RPMI7951 (cell line): ENCODE measurements at places on chromosomes 11 and 22.

GRCh38 chr11:16841984-16842383 is 103.5 kb downstream of the C11orf58 start:
- DNase-seq = no peak

DNA sequence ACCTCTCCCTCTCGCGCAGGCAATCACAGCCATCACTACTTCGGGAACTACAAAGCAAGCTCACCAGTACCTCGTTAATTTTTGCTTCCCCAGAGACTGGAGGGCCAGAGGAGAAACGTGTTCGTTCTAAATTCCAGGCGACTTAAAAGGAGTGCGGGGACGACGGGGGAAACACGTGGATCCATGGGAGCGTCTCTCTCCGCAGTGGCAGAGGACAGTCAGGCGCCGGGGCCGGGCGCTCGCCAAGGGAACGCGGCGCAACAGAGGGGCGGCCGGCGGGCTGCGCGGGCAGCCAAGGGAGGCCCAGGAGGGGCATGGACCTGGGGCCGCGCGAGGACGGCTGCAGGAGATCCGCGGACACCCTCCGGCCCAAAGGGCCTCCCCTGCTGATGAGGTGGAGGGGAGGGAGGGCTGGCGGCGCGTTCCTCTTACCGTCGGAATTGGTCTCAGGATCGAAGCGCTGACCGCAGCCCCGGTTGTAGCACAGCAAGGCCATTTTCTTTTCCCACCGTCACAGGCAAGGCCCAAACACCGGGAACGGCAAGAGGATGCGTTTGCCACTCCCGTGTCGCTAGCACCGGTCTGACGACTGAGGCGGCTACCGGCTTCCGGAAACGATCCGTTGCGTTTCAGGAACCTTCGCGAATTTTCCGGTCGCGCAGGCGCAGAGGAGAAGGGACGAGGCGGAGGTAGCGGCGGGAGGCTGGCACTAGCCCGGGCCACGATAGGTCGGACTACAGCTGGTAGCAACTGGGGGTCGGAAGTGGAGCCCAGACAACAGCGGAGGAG is at the start of gene CHORDC1:
TSS of gene CHORDC1 (minus strand) at position 591 of the 789 bp plus-strand sequence. CDS start at position 496, 95 bp downstream.
- peak; percentile 84 for DNase-seq

DNA sequence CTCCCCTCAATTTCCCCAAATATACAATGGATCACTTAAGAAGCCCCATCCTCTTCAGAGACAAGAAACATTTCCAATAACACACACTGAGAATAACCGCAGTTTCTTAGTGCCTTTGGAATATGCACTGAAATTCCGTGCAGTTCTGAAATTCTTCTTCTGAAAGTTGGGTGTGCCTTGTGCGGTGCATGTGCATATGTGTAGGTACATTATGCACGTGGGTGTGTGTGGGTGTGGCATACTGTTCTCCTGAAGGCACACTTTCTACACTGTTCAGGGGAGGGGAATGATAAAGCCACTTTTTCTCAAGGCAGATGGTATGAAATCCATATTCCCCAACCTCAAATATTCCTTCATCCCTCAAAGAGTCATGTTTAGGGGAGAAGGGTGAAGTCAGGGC is 1.7 kb downstream of the EXPH5 start:
- DNase-seq = no peak

- DNase-seq = no peak
These were observed 22.6 kb downstream of the IGLL1 start for GRCh38 chr22:23557467-23557866.

- no peak for DNase-seq
These were observed 135.9 kb upstream of the KIRREL3 start for GRCh38 chr11:127136438-127136837.

GRCh38 chr11:131598305-131598704 is 227.9 kb downstream of the NTM start:
- DNase-seq = no peak

- no peak for DNase-seq
These were observed 97.0 kb downstream of the ST3GAL4 start for GRCh38 chr11:126452241-126453101.

DNA sequence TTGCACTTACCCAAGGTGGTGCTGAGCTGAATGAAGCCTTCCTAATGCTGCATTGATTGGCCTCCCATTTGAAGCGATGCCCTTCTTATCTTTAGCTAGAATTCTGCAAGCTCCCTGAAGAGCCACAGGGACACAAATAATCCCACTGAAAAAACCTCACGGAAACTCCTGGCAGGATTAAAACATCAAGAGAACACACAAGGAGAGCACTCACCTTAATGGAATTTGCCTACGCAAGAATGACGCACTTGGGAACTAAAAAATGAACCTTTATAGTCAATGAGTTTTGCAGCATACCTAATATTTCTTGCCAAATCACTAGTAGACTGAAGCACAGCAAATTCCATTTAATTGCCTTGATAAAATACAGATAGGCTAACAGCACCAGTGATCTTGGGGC is 232.8 kb upstream of the UBASH3B start:
- DNase-seq = peak; percentile 12

- DNase-seq = no peak
These were observed 50.7 kb upstream of the RAPSN start for GRCh38 chr11:47499614-47500013.

- peak; percentile 84 for DNase-seq
These were observed 220.9 kb downstream of the PGR start for GRCh38 chr11:100908746-100909145.

- DNase-seq = no peak
These were observed 7.8 kb downstream of the CTSC start for GRCh38 chr11:88329563-88330250.

DNA sequence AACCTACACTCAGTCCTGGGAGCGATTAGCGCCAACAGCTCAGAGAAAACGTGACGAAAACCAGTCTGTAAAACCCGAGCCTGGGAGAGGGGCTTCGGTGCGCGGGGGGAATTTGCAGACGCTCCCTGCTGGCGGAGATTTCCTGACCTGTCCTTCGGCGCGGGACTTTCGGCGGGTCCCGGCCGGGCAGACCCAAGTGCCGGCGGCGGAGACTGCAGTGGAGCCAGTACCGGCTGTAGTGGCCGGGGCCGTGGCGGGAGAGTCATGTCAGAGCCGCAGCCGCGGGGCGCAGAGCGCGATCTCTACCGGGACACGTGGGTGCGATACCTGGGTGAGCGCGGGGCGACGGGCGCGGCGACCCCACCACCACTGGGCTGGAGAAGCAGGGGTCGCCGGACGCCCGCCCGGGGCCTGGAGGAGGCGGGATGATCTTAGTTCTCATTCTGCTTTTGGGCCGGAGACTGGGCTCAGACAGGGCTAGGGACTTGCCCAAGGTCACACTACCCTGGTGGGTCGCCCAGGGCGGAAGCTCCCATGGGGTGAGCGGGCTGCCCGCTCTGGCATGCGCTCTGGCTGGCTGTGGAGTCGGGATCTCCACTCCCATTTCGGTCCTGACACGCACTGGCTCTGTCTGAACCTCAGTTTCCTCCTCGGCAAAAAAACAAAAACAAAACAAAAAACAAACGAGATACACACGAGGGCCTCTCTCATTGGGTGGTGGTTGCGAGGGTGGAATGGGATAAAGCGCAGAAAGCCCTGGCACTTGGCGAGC is at the start of gene MTFP1:
TSS of gene MTFP1 (plus strand) at position 153 of the 772 bp plus-strand sequence. CDS start at position 265, 112 bp downstream.
- DNase-seq = peak; percentile 75

GRCh38 chr11:35651263-35651662 is 11.3 kb upstream of the TRIM44 start:
- no peak for DNase-seq

GRCh38 chr11:44711787-44712608 is 14.8 kb upstream of the TSPAN18 start:
- no peak for DNase-seq

- peak; percentile 49 for DNase-seq
These were observed 71.8 kb downstream of the UBASH3B start for GRCh38 chr11:122727101-122727929.

DNA sequence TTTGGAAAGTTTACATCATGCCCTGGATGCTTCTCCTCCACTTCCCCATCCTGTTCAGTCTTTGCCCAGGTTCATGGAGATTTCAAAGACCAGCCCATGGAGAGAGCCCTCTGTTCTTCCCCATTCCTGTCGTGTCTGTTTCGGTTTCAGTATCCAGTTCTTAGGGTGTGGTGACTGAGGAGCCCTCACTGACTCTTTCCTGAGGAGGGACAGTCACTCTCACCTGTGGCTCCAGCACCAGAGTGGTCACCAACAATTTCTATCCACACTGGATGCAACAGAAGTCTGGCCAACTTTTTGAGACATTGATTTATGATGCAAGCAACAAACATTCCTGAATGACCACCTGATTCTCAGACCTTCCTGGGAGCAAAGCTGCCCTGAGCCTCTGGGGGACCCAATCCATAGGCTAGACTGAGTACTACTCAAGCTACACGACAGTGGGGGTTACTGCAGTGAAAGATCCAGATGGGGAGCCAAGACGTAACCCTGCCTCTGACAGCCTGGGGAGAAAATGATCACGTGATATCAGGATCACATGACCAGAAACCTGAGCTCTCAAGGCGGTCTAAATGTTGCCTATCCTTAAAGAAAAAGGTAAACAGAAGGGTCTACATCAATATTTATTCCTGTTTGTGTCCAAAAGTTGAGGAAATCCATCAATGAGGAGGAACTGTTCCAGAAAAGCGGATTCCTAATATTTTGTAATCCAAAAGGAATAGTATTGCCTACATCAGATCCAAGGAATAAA is 76.2 kb upstream of the VPREB1 start:
- DNase-seq = peak; percentile 85

GRCh38 chr11:131659931-131660330 is 289.5 kb downstream of the NTM start:
- DNase-seq = no peak

GRCh38 chr11:57599381-57599780 is 1.9 kb downstream of the SERPING1 start:
- no peak for DNase-seq

DNA sequence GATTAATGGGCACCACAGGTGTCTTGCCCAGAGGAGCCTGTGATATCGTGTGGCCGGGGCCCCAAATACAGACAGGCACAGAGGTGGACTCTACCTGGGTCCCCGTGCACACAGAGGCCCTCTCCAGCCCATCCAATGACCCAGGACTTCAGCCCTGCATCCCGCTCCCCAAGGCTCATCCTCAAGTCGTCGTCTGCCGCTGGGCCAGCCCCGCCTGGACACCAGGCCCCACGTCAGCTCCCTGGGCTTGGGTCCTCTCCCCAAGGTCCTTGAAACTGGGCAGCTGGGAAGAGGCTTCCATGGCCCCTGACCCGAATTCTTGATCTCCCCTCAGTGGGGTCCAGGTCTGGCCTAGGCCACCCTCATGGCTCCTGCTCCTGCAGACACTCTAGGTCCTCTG is 20.2 kb downstream of the SHISAL1 start:
- DNase-seq = no peak

DNA sequence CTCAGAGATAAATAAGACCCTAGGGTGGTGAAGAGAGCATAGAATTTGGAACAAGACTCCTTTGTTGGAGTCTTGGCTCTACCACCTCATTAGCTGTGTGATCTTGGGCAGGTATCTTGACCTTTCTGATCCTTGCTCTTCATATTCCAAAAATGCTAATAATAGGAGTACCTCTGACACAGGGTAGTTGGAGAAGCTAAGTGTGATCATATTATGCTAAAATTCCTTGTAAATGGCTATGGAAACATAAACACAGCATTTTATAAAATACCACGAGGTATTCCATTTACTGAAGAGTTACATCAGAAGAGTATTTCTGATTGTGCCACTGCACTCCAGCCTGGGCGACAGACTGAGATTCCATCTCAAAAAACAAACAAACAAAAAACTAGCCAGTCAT is 9.4 kb downstream of the PTPRJ start:
- no peak for DNase-seq

DNA sequence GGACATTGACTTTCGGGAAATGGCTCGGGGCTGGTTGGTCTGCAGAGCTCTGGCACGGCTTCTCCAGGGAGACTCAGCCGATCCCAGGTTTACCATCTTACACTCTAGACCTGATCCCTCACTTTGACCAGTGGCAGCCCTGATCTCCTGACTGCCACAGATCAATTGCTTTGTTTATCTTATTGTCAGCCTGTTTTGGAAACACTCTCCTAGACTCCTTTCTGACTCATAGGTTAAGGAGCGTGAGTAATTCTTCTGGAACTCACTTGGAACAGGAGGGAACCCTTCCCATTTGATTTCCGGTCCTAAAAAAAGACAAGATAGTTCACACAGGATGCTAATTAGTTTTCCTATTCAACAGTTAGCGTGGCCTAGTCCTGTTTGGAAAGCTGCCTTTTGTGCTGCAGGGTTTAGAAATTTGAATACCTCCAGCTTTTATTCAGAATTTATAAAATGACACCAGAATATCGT is 16.0 kb upstream of the BMAL1 start:
- peak; percentile 94 for DNase-seq

DNA sequence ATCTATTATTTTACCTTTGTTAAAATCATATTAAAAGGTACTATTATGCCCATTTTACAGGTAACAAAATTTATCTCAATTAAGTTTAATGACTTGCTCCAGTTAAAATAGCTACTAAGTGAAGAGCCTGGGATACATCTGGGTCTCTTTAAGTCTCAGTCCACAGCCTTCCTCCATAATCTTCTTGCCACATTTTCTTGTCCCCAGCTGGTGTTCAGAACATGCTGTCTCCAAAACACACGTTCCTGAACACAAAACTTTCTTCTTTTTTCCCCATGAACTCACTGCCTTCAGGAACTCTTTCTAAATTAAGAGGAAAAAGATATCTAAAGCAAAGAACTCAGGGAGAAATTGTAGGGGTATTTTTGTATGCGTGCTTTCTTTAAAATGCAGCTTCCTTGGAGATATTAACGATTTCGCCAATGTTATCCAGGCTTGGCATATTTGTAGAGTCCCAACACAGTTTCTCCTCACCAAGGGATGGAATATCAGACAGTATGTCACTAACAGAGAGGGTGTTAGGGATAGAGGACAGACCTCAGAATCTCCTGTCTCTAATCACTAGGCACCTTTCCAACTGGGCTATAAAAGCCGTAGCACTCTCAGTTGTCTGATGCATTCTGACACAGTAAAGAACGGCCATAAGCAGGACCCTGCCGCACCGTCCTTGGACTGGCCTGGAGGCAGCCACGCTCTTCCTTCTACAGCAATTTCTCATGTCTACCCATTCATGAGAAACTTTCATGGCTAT is 232.8 kb upstream of the BLID start:
- no peak for DNase-seq
